ENCODE measurements at places on chromosomes 3 and 15. TPM values are rescaled to one million over a fixed set of nuclear protein-coding genes. Genes with fewer than 3 reads are reported as not detected.

- no peak for DNase-seq
Measured at GRCh38 chr3:146241523-146242240, 9.2 kb downstream of the PLSCR4 start.

GRCh38 chr3:194809382-194809781, 123.7 kb downstream of the FAM43A start:
- no peak for DNase-seq

DNA sequence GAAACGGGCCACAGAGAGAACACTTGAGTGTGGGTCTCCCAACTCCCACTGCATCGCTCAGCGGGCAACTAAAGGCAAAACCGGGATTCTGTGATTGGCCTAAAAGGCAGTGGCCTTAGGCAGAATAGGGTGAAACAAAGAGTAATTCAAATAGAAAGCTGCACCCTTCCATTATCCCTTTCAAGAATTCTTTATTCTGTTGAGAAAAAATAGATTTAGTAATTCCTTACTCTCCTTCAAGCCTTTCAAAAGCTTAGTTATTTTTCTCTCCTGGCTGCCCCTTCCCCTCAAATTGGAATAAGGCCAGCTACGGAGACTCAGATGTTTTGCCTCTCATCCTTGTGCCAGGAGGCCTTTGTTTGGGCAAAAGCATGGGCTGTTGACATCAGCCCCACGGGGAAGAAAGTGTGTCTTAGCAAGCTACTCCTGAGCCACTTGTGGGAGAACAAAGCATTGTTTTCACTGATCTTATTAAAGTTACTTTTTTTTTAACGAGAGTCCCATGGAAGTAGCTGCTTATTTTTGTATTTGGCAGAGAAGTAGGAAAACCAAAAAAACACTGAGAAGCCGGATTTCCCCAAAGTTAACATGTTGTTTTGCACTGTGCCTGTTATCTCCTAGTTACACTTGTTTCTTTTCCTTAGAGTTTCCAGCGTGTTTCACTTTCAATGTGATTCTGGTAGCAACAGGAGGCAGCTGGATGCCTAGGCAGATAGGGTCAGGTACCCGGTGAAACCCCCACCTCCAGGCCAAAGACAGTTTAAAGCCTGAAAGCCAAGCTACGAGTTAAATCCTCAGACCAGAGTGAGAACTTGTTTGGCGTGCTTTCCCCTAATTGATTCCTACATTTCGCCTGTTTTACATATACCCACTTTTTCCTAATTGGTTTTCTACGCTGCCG, 2.2 kb downstream of the ST6GAL1 start:
- no peak for DNase-seq

DNA sequence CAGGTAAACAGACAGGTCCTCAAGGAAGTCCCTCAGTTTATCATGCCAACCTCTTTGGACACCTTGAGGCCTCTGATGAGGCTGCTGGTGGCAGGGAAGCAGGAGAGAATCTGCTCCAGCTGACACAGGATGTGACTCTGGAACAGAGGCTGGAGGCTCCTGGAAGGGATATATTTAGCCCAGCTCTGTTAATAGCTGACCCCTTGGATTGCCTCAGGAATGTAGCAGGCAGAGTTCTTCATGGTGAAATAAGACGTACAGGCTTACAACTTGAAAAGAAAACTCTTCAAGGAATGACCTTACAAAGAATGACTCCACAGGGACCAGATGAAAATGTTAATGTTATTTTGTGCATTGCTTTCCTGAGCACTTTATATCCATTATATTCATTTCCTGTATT, 90.5 kb downstream of the AQP9 start:
- DNase-seq, result peak; percentile 31

DNA sequence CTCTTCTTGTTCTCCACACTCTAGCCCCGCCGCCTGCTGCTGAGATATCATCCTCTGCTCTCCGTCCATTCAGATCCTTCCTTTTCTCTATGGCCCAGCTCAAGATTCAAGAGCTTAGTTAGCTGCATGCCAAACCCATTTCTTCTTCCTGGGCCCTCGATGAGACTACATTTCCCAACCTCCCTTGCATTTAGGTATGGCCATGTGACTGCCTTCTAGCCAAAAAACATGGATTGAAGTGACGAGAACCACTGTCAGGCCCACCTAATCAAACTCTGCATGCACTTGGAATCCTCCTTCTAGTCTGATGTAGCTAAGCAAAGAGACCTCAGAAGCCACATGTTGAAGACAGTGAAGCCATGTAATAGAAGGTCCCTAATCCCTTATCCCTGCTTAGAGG, 308.2 kb downstream of the VPS13C start:
- no peak for DNase-seq

DNA sequence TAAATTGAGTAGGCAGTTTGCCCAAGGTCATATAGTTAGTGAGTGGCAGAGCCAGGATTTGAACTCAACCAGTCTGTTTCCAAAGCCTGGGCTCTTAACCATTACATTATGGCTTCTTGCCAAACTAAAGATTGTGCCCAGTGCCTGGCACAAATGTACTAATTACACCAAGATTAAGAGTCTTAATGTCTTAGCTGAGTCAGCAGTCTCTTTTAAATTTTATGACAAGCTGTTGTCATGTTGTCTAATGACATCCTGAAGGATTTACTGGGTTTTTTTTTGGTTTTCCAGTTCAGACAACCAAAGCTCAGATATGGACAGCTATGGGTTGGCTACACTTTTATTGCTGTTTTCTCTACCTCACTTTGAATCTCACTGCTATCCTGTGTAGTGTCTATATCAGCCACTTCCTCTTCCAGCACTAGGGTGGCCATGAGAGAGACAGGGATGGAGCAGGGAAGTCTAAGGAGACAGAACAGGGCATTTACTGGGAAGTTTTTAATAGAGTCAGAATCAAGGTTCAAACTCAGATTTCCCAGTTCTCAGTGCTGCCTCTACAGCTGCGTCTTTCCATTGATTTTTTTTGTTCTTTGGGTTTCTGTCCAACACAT, 10.5 kb downstream of the FBXL2 start:
- DNase-seq, result no peak

DNA sequence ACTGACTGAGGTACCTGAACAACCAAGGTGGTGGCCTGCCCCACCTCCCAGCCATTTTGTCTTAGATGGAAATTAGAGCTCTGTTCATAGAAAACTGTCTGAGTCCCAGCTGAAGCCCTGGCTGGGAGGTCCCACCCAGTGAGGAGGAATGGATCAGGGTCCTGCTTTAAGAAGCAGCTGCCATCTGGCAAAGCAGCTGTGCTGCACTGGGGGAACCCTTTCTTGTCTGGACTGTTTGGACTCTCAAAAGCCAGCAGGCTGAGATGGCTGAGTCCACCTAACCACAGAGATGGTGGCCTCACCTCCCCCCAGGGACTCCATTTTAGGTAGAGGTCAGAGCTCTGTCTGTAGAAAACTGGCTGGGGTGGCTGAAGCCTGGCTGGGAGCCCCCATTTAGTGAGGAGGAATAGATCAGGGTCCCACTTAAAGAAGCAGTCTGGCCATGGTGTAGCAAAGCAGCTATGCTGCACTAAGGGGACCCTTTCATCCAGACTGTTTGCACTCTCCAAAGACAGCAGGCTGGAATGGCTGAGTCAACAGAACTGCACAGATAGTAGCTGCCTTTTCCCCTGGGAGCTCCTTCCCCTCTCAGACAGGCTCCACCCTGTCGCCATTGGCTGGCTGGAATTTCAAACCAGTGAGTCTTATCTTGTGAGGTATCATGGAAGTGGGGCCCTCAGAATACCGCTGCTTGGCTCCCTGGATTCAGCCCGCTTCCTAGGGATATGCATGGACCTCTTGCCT, 116.9 kb downstream of the EPHA6 start:
- DNase-seq, result no peak

- DNase-seq, result no peak
Measured at GRCh38 chr3:6471744-6472143, 389.2 kb upstream of the GRM7 start.

- DNase-seq, result no peak
Measured at GRCh38 chr3:195003006-195003892, 267.7 kb downstream of the XXYLT1 start.

- DNase-seq, result no peak
Measured at GRCh38 chr3:194275291-194275690, 75.8 kb downstream of the CPN2 start.

DNA sequence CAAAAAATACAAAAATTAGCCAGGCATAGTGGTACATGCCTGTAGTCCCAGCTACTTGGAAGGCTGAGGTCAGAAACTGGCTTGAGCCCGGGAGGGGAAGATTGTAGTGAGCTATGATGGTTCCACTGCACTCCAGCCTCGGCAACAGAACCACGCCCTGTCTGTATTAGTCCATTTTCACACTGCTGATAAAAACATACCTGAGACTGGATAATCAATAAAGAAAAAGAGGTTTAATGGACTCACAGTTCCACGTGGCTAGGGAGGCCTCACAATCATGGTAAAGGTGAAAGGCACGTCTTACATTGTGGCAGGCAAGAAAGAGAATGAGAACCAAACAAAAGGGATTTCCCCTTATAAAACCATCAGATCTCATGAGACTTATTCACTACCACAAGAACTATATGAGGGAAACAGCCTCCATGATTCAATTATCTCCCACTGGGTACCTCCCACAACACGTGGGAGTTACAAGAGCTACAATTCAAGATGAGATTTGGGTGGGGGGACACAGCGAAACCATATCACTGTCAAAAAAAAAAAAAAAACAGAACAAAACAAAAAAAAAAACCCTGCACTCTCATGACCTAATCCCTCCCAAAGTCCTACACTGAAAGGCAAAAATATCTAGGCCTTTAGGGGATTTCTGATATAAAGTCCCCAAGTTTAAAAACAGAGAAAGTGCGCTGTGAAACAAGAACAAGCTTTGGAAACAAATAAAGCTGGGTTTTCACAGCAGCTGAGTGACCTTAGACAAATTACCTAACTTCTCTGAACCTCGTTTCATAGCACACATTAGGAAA, 224.7 kb downstream of the IGSF11 start:
- no peak for DNase-seq

GRCh38 chr15:90706394-90707327, 10.5 kb upstream of the BLM start:
- no peak for DNase-seq

DNA sequence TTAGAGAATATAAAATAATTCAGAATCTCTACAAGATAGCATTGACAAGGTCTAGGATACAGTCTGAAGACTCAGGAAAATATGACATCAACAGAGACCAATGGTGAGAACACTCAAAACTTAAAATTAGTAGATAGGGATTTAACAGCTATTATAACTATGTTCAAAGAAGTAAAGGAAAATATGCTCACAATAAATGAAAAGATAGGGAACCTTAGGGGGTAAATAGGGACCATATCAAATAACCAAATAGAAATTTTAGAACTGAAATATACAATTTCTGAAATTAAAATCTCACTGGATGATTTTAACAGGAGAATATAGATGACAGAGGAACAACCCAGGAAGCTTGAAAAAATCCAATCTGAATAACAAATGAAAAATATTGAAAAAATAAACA, 31.8 kb upstream of the IGF2BP2 start:
- no peak for DNase-seq

DNA sequence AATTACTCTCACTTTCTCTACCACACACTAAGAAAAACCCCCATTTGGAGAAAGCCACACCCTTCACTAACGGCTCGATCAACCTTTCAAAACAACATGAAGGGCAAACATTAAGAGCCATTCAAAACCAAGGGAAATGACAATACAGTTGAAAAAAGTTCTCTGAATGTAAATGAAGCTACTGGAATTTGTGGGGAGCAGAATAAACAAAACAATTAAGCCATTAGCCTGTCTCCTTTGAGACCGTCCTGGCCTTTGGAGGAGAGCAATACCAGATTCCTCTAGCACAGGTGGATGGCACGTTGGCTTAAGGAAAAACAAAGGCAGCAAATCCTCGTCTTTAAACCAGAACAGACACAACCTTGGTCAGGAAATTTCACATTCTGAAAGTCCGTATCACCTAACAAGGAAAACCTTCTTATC, 18.7 kb downstream of the MYO1E start:
- no peak for DNase-seq

GRCh38 chr3:188796122-188796631, 375.6 kb upstream of the TPRG1 start:
- DNase-seq, result no peak

- no peak for DNase-seq
Measured at GRCh38 chr3:169303660-169304059, 359.9 kb downstream of the MECOM start.

- no peak for DNase-seq
Measured at GRCh38 chr15:43513550-43513949, 3.9 kb upstream of the MAP1A start.

DNA sequence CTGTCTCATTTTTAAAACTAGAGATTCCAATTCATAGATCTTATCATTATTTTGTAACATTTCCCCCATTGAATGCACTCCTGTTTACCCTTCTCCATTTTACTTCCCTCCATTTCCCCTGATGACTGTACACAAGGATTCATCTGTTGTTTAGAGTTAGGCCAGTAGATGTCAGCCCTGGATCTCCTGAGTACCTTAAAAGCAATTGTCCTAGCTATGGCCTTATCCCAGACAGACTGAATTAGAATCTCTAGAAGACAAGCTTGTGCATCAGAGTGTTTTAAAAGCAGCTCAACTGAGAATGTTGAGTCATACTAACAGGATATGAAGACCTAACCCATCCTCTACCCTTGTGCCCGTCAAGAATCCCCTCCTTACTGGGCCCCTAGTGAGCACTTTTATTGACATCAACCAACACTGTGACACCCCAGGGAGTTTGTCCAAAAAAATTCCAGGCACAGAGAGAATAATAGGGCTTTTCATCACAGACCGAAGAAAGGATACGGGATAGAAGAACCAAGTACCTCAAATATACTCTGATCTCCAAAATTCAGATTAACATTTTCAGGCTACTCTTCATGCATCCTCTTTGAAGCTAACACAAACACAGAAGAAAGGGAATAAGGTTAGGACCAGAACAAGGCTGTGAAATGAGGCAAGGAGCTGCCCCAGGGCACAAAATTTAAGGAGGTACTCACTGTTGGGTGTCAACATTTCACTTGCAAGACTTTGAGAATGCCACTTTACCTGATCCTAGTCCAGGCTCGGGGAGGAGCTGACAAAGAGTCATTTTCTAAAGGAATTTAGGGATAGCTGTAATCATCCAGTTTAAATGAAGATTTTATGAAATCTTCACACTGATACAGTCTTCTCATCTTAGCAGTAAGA, 17.1 kb downstream of the ZBED2 start:
- DNase-seq, result peak; percentile 16

- DNase-seq, result no peak
Measured at GRCh38 chr3:53577506-53577905, 83.1 kb downstream of the CACNA1D start.

The NR1I2 gene
- 1.4 TPM for polyA plus RNA-seq

The IMP3 gene
- 59.2 TPM for polyA plus RNA-seq

The MTMR10 gene
- polyA plus RNA-seq, result 62.7 TPM

The PDIA5 gene
- 25.2 TPM for polyA plus RNA-seq

The CYP1A2 gene
- polyA plus RNA-seq, result 0.16 TPM

The SLC9A9 gene
- polyA plus RNA-seq, result 4.2 TPM

The CLDN16 gene
- 43.0 TPM for polyA plus RNA-seq

The PKM gene
- 625 TPM for polyA plus RNA-seq

The ITIH1 gene
- not detected for polyA plus RNA-seq
